Activated CD4-positive, CD25-positive, alpha-beta regulatory T cell (primary cell): ENCODE measurements at places on chromosomes 11 and 22.

DNA sequence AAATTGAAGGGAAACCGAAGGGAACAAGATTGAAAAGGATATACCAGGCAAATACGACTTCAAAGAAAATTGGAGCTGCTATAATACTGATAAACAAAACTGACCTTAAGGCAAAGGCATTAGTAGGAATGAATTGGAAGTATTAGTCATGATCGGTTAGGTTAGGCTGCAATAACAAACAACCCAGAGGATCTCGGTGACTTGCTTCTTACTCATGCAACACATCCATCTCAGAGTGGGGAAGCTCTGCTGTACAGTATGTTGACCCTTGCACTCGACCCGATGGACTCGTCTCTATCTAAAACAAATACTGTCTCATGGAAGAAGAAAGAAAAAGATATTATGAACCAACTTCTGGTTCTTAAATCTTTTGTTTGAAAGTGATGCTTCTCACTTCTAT is 42.3 kb downstream of the SPATA19 start:
- DNase-seq: no peak

- DNase-seq: no peak
Observed at GRCh38 chr11:47258317-47258902, 614 bp downstream of the NR1H3 start.

GRCh38 chr11:128894286-128894681 is 3.1 kb downstream of the KCNJ5 start:
- no peak for DNase-seq

- DNase-seq: no peak
Observed at GRCh38 chr11:114060392-114061047, 1.0 kb downstream of the ZBTB16 start.

GRCh38 chr11:810040-810567 is 337 bp downstream of the RPLP2 start:
- DNase-seq: no peak

- DNase-seq: no peak
Observed at GRCh38 chr11:46719048-46719542, at the start of gene F2. Gene F2, plus strand, starts transcription at chr11:46719213. Its CDS starts 23 bp downstream, at chr11:46719236.

GRCh38 chr22:41429951-41430332 is 16.7 kb downstream of the TOB2 start:
- DNase-seq: no peak

- DNase-seq: no peak
Observed at GRCh38 chr22:29073618-29074275, 912 bp downstream of the KREMEN1 start.

- no peak for DNase-seq
Observed at GRCh38 chr11:106012744-106013143, 9.3 kb downstream of the MSANTD4 start.

- DNase-seq: no peak
Observed at GRCh38 chr11:108501396-108501795, 3.2 kb upstream of the POGLUT3 start.

GRCh38 chr22:26584010-26584409 is 5.9 kb downstream of the TPST2 start:
- DNase-seq: no peak

DNA sequence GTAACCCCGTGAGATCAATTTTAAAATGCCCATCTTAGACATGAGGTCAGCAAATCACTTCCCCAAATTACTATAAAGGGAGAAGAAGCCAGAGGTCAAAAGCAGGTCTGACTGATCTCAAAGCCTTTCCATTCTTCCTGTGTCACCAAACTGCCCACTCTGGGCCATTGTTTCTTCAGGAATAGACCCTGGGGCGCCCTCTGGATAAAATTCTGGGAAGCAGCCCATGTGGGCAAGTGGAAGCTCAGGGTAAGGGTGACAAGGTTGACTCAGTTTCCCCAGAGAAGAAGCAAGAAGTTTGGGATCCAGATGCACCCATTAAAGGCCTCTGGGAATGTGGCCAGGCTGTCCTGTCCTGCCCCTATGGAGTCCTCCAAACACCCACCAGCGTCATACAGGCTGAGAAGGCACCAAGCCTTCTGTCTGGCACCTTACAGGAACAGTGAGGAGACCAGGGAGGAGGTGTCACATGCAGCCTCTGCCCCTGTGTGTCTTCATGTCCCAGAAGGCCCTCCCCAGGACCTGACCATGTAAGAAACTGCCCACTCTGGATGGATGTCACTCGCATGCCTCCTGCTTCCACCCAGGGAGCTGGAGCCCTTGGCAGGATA is 50.1 kb downstream of the CHST1 start:
- DNase-seq: no peak

- DNase-seq: no peak
Observed at GRCh38 chr11:61372659-61373420, 10.7 kb downstream of the TMEM138 start.

DNA sequence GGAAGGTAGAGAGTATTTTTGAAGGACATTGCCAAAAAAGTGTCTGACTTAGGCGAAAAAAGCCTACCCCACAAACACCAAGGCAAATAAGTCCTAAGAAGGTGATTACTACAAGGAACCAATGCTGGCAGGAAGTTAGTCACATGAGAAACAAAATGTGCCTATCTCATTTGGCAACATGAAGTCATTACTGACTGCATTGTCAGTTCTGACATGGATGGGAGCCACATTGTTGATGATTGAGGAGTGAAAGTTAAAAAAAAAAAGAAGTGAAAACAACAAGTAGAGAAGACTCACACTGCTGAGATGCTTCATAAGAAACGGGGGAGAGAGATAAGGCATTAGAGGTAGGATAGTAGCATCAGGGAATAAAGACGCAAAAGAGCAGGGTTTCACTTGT is 141.5 kb upstream of the FAT3 start:
- DNase-seq: no peak

GRCh38 chr11:118785362-118785761 is 5.6 kb downstream of the DDX6 start:
- DNase-seq: no peak

DNA sequence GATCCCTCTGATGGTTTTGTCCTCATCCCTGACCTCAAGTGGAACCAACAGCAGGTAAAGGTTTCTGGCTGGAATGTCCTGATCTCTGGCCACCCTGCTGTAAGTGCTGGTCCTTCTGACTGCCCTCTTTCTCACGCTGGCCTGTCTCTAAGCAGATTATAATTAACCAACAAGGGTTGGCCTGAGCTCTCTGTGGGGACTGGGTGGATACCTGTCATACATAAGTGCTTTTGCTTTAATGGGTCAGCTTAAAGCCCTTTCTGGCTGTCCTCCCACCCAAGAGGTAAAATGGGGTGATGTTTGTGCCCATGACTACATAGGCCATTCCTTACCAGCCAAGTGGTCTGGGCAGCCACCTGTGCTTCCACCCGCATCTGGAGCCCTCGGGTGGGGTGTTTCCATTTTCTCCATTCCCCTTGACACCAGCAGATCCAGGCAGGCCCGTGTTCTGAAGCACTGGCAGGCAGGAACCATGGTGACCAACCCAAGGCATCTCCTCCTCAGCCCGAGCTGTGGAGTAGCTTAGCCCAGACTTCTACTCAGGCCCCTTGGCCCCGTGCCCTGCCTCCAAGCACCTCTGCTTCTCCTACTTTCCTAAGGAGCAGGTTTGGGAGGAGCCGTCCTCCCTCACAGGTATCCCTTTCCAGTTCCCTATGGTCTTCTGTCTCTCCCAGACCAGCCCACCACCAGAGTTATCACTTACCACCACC is 17.0 kb upstream of the ST3GAL4 start:
- no peak for DNase-seq

- no peak for DNase-seq
Observed at GRCh38 chr22:32771756-32772155, 29.7 kb upstream of the TIMP3 start.

GRCh38 chr11:69525516-69526452 is 44.3 kb downstream of the LINC01488 start:
- no peak for DNase-seq

DNA sequence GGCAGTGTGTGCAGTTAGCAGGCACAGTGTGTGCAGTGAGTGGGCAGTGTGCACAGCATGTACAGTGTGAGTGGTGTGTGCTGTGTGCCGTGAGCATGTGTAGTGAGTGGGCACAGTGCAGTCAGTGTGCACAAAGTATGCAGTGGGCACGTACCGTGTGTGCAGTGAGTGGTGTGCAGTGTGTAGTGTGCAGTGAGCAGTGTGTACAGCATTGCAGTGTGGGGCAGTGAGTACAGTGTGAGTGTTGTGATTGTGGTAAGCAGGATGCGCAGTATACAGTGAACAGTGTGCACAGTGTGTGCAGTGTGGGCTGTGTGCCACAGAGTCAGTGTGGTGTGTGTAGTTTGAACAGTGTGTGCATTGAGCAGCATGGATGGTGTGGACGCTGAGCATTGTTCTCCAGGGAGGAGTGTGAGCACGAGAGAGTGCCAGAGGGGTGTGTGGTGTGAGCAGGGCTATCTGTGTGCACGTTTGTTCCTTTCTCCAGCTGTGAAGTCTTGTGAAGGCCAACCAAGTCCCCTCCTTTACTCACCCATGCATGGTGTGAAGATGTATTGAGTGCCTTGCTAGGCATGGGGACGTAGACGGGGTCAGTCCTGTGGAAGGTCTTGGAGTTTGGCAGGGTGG is 3.0 kb downstream of the SHANK3 start:
- DNase-seq: no peak

DNA sequence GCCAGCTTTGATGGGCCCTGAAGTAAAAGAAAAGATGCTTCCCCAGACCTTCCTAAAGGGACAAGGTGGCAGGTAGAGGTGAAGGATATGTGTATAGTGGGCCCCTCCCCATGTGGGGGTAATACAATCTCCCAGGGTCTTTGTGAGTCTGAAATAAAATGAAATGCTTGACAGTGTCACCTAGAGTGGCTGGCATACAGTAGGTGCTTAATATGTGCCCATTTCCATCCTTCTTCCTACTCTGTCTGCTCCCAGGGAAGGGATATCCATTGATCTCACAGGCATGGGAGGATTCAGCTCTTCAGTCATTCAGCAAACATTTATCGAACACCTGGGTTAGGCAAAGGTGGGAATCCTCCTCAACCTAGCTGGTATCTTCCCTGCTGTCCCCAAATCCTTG is 6.1 kb upstream of the CREB3L1 start:
- DNase-seq: no peak

DNA sequence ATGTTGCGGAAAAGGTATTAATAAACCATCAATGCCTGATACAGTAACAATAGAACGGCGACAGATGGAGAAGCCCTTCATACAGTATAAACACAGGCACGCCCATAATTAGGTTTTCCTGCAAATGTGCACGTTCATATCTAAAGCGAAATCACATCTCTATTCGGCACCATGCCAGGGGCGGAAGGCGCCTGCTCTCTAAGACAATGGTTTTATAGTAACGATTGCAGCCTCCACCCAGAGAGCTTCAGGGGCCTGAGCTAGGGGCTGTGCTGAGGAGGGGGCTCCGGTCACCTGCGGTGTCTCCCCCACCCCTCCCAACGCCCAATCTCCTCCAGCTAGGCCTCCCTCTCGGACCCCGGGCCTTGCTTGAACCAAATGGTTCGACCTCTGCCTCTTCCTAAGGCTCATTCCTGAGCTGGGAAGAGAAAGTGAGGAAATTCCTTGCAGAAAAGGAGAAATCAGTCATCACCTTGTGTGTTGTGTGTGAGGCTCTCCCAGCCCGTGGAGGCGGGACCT is 9.6 kb downstream of the KRTAP5-5 start:
- no peak for DNase-seq

DNA sequence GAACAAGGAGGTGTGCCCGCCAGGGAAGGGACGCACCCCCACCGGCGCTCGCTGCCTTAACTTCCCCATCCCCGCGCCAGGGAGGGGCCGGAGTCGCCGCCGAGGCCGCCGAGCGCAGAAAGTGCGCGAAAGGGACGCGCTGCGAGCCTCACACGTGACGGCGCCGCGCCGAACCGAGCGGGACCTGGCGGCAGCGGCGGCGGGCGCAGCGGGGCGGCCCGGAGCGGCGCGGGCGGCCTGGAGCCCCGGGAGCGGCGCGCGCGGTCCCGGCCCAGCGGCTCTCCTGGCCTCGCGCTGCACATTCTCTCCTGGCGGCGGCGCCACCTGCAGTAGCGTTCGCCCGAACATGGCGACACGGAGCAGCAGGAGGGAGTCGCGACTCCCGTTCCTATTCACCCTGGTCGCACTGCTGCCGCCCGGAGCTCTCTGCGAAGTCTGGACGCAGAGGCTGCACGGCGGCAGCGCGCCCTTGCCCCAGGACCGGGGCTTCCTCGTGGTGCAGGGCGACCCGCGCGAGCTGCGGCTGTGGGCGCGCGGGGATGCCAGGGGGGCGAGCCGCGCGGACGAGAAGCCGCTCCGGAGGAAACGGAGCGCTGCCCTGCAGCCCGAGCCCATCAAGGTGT is at the start of gene SORL1:
SORL1 (plus strand) TSS at position 329 of the 623 bp plus-strand sequence; CDS start at position 347, 18 bp downstream.
- DNase-seq: peak; percentile 65

DNA sequence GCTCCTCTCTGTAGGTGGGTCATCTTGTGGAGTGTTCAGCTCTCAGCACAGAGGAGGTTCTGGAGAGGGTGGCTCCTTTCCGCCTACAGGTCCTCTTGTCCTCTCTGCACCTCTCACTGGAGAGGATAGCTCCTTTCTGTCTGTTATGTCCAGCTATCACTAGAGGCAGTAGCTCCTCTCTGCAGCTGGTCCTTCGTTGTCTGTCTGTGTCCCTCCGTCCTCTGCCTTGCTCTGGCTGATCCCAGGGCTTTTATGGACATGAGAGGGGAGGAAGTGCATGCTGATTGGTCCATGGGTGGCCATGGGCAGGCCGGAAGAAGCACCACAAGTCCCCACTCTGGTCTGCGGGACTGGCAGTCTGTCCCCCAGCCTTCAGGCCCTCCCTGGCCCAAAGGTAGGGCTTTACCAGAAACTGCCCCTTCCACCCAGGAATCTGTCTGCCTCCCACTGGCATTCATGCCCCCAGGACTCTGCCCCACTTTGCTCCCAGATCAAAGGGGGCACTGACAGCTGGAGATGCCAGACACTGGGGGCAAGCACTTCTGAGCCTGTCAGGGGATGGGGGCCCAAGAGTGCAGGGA is 38.6 kb upstream of the CALCB start:
- DNase-seq: no peak

GRCh38 chr11:106304274-106304673 is 226.8 kb downstream of the AASDHPPT start:
- DNase-seq: no peak

DNA sequence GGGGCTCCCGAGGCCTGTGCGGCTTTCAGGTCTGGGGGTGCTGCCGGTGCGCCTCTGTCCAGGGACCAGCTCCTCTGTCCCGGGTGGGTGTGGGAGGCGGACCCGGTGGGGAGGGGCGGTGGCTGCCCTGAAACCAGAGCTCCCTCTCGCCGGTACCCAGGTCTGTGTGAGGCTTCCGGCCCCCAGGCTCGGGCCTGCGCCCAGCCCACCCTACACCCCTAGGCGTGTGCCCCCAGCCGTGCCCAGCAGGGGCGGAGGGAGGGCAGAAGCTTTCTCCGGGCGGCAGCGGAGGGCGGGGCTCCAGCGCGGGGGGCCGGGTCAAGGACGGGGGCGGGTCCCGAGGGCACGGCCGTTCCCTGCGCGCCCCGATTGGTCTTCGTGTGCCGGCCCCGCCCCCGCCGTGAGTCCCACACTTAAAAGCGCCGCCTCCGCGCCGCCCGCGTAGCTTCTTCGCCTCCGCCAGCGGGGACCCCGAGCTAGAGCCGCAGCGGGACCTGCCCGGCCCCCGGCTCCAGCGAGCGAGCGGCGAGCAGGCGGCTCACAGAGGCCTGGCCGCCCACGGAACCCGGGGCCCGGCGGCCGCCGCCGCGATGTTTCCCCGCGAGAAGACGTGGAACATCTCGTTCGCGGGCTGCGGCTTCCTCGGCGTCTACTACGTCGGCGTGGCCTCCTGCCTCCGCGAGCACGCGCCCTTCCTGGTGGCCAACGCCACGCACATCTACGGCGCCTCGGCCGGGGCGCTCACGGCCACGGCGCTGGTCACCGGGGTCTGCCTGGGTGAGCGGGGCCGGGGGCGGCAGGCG is 616 bp downstream of the PNPLA2 start:
- peak; percentile 87 for DNase-seq

- DNase-seq: no peak
Observed at GRCh38 chr11:103940551-103940950, 95.9 kb upstream of the DDI1 start.

- DNase-seq: no peak
Observed at GRCh38 chr11:69422645-69423044, 58.8 kb upstream of the LINC01488 start.
